ENCODE measurements at places on chromosomes 6 and 20.

DNA sequence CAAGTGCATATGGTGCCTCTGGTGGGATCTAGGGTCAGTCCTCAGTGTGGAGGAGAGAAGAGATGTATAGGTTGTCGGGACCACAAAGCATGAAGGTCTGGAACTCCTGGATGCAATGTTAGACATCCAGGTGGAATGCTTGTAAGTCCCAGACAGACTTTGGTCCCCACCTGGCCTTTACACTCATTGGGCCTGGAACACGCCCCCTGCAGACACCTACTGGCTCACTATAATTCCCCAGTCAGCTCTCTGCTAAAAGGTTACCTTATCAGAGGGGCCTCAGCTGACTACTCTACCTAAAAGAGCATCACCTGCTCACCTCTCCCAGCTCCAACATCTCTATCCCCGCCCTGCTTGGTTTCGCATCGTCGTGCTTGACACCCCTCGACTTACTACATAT is 41.7 kb upstream of the SIRPA start:
- no peak for DNase-seq
- no peak overlapping the region for H3K27ac ChIP-seq
- no peaks in the 10 kb centered on the region for H3K4me1 ChIP-seq
- H3K27me3 ChIP-seq = no peaks in the 10 kb centered on the region
- H3K4me3 ChIP-seq = no peak overlapping the region
- H3K36me3 ChIP-seq = no peaks in the 10 kb centered on the region

- H3K27ac ChIP-seq = no peak overlapping the region
- peaks cover 4% of the 10 kb centered on the region for H3K4me1 ChIP-seq
- no peak for DNase-seq
- H3K4me3 ChIP-seq = peak overlapping the region; percentile 19
These were observed 28.9 kb upstream of the CCR6 start for GRCh38 chr6:167093922-167094432.

DNA sequence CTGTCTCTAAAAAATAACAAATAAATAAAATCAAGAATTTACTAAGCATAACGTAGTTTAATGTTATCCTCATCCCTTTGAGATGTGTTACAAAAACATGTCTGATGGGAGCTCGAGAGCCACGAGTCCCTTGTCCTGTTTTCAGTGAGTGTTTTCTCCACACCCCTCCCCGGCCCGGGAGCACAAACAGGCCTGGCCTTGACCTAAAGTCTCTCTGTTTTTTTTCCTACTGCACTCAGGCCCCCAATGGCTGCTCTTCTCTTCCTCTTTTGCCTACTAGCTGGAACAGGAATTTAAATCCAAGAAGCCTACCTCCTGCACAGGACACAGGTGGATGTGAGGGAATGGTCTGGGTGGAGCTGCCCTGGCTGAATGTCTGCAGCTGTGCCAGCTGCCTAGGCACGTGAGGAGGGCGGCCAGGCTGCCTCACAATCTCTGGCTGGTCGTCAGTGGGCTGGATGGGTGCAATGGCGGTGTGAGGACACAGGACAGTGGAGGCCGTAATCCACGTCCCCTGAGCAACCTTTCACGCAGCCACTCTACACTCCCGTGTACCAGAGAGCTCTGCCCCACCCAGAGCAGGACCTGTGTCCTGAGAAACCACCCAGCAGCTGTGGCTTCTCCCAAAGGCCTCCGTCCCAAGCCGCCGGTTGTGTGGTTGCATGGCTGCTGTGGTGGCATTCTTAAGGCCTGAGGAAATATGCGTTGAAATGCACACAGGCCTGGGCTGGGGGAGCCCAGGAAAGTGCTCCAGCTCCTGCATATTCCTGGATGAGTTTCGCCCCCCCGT is 117.5 kb downstream of the FAM120B start:
- DNase-seq = no peak
- no peaks in the 10 kb centered on the region for H3K36me3 ChIP-seq
- H3K4me3 ChIP-seq = no peak overlapping the region
- no peak overlapping the region for H3K27ac ChIP-seq
- peaks cover 15% of the 10 kb centered on the region for H3K27me3 ChIP-seq

- H3K4me3 ChIP-seq = no peak overlapping the region
- no peaks in the 10 kb centered on the region for H3K36me3 ChIP-seq
- H3K27me3 ChIP-seq = no peaks in the 10 kb centered on the region
- H3K27ac ChIP-seq = no peak overlapping the region
- DNase-seq = no peak
These were observed 39.2 kb downstream of the LIN28B start for GRCh38 chr6:104995989-104996617.

DNA sequence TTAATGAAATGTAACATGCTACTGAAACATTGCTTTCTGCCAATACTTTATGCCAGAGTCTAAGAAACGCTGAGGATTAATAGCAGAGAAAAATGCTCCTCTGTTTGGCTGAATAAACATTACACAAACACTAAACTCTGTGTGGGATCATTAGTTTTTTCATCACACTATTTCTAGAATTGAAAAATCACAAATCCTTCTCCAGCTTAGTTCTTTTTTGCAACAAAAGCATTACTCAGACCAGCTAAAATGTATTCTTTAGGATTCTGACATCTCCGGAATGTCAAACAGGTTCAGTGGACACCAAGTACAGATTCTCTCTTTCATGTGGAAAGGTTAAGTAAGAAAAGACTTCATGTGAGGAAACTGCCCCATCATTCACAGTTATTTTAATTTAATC is 226.9 kb downstream of the SIM1 start:
- H3K4me1 ChIP-seq = no peaks in the 10 kb centered on the region
- no peak for DNase-seq
- no peaks in the 10 kb centered on the region for H3K36me3 ChIP-seq

DNA sequence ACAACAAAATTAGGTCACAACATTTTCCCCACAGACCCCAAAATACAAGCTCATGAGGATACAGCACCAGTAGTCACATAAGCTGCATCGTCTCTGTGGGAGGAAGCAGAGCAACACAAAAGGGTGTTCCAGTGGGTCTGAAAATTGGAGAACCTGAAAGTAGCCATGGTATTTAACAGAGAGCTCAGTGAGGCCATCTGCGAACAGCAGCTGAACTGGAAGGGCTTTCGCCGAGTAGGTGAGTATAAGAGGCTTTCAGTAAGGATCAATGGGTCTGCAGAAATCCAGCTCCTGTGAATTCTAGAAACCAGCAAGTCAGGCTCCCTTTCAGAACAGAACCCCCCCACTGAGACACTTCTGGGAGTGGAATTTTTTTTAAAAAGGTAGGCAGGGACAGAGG is 120.0 kb upstream of the RREB1 start:
- no peak overlapping the region for H3K27ac ChIP-seq
- no peak for DNase-seq
- H3K4me1 ChIP-seq = no peaks in the 10 kb centered on the region
- H3K4me3 ChIP-seq = no peak overlapping the region
- no peaks in the 10 kb centered on the region for H3K27me3 ChIP-seq

Measured in heart left ventricle (tissue), 16 donors.